ENCODE measurements at places on chromosomes 11 and 22.

GRCh38 chr22:46436595-46437175 lies 100.7 kb downstream of the CELSR1 start:
- DNase-seq, result no peak

DNA sequence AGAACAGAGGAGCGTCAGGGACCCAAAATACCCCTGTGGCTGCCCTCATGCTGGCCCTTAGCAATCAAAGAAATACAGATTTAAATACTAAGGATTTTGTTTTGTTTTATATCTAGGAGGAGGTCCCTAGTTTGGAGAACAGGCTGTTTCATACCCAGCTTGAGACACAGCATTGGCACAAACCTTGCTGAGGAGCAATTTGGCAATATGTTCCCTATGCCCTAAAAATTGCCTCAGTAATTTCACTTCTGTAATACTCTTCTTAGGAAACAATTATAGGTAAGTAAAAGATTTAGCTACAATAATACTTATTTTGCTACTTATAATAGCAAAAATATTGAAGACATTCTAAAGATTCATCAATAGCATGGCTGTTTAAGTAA lies 37.0 kb downstream of the TSKU start:
- DNase-seq, result no peak

DNA sequence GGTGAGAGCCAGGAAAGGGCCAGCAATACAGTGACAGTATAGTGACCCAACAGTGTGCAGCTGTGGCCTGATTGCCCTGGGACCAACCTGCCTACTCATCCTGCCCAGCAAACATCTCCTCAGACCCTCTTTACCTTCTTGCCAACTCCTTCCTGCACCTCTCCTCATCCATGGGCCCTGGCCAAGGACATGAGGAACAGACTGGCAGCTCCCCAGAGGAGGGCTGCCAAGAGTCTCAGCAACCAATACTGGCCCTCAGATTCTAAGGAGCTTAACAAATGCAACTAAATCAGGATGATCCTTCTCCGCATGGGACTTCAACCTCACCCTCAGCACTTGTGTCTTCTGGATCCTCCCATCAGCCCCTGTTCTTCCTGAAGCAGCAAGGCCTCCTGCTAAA lies 77.0 kb downstream of the RPL27A start:
- DNase-seq, result no peak

- no peak for DNase-seq
Observed at GRCh38 chr22:48405741-48406140, 1421.9 kb downstream of the BRD1 start.

GRCh38 chr22:21937821-21938070 lies 14.9 kb downstream of the PPM1F start:
- no peak for DNase-seq

DNA sequence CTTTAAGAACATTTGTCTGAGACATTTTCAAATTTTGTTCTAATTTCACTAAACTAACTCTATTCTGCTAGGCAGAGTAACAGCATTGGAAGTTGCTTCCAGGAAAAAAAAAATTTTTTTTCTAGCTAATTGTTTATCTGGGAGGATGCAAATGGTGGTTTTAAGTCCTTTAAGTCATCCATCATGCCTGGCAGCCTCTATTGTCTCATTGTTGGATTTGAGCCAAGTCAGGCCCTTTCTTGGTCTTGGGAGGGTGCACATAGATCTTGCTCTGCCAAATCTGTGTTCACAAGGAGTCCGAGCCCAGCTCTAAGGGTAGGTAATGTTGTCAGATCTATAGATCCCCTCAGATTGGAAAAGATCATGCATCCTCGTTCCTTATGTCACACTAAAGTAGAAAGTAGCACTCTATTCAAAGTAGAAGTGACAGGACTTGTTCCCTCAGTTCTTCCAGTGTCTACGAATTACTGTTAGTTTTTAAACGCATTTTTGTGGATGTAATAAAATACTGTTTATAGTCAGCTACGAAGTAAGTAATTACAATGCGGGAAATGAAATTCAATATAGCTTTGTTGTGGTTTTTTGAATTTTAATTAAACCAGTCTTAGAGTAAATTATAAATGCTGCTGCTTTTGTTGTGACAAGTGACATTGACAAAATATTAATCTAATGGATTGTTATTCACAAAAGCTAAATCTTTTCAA lies 166.0 kb upstream of the RASSF10 start:
- DNase-seq, result peak; percentile 85

DNA sequence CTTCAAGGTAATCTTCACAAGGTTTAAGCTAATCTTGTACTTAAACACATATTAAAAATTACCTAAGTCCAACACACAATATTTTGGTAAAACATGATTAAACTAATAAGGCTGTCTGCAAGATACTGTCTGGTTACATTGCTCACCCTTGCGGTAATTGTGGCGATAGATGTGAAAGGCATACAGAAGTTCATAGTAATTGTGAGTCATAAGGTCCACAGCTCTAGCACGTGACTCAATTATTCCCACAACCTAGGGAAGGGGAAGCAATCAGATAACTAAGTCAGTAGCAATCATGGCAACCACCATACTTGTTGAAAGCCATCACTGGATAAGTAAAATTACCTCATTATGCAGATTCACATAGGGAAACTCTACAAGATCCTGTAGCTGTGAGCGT lies 30.5 kb upstream of the FNBP4 start:
- DNase-seq, result peak; percentile 41

- no peak for DNase-seq
Observed at GRCh38 chr11:118202599-118203422, 22.0 kb downstream of the JAML start.

DNA sequence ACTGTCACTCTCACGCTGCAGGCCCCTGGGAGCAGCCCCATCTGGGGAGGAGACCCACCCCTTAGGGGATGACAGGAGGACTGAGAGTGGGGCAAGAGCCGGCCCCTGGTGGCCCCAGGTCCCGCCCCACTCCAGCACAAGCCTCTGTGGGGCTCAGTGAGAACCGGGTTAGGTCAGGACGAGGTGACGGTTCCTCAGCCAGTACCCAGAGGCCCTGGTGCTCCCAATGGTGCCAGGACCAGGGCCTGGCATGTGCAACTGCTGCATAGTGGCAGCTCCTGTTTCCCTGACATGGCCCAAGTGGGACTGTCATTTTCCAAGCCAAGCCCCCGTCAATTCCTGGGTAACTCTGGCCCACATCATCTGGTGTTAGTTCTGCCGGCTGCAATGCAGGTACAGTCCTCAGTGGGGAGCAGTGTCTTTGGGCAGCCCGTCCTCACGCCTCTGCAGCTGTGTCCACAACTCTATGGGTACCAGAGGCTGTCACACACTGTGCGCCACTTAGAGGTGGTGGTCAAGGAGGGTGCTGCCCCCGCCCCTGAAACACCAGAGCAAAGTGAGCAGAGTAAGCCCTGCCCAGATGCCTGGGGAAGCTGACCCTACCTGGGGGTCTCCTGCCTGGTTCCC lies 15.9 kb downstream of the CHID1 start:
- no peak for DNase-seq

DNA sequence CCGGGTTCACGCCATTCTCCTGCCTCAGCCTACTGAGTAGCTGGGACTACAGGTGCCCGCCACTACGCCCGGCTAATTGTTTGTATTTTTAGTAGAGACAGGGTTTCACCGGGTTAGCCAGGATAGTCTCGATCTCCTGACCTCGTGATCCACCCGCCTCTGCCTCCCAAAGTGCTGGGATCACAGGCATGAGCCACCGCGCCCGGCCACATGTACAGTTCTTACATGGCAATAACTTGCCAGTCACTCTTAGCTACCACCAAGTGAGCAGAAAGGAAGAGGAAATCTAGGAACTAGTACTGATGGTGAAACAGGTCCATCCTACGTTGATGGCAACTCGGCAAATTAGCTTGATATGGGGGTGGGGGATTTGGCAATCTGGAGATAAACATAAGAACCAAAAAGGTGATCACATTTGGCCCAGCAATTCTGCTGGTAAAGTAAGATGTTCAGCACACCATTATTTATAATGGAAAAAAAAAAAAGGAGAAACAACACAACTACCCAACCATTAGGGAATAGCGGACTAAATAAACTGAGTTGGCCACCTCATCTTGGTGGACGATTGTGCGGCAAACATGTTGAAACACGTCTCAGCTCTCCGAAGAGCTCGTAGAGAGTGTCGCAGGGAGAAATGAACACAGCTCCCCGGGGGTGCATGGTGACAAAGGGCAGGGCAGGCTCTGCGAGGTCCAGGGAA lies 5.3 kb downstream of the NLRP6 start:
- DNase-seq, result no peak

DNA sequence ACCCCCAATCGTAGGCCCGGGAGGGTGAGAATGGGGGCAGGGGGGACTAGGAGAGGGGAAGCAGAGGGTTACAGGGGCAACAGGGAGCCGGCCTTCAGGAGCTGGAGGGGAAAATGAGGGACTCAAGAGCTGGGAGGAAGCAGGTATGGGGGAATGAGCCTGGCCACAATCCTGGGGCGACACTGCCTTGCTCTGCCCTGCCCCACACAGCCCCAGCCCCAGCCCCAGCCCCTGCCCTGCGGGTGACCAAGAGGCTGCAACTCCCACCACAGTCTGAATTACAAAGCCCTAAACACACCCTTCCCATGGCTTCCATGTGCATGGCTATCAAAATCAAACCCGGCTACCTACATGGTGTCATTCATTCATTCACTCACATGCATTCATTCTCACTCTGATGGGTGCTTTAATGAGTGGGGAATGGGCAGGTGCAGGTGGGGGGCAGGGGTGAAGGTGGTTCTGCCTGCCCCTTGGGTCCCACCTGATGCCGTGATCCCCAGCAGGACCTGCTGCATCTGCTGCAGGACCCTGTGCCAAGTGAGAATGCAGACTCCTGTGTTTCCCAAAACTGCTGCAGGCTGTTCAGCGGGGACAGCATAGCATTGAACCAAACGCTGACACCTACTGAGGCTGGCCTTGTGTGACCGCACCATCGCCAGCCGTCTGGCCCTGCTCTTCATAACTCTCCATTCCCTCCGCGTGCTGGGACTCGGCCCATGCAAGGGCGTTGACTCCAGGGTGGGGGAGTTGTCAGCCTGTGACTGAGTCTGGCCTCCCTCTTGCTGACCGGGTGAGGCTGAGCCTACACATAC lies 9.5 kb upstream of the LINC01488 start:
- no peak for DNase-seq

DNA sequence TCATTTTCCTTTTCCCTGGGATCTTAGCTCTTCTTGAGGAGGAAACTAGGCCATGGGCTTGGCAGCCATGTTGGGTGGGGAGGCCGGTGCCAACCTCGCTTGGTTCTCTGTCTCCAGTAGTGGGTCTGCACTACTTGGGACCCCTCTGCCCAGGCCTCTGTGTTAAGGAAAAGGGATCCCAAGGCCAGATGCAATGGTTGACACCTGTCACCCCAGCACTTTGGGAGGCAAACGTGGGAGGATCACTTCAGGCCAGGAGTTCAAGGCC lies 1.9 kb upstream of the ZDHHC8 start:
- no peak for DNase-seq

All from H4 (cell line).